ENCODE measurements at places on chromosomes 11 and 22.

- no peak for DNase-seq
These were observed 31.4 kb downstream of the PLEKHA7 start for GRCh38 chr11:16982809-16983208.

DNA sequence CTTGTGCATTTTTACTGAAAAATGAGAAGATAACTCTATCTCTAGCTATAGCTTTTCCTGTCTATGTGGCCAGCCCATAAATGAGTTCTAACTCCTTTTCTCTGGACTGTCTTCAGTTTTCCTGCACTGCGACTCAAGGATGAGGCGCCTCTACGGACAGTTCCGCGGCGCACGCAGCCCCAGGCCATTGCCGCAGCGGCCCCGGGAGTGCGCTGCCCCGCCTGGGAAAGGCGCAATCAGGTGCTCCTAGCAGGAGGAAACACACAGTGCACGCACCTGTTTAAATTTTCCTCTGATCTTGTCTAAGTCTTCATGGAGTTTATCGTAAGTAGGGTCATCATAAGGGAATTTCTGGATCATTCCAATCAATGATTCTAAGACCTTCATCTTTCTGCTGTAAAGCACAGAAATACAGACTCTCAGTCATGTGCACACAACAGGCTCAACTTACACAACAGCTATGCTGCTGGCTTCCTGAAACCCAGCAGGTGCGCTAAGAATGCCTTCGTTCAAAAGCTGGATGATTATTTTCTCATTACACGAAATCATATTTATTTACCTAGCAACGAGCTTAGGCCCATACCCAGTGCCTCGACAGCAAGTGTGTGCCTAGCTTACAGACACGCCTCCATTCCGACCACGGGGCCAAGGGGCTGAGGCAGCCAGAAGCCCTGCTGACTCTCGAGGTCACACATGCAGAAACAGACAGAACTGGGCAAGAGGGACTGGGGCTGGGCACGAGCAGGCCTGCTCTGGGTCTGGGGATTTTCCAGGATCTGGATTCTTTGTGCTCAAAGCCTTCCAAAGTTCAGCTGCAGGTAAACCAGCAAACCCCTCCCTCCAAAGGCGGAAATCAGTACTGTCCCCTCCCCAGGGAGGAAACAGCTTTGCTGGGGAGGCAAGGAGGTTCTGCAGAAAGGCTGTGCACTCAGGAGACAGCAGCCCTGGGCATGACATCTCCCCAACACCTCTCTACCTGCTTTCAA is 7.2 kb downstream of the LTO1 start:
- DNase-seq: peak; percentile 11

DNA sequence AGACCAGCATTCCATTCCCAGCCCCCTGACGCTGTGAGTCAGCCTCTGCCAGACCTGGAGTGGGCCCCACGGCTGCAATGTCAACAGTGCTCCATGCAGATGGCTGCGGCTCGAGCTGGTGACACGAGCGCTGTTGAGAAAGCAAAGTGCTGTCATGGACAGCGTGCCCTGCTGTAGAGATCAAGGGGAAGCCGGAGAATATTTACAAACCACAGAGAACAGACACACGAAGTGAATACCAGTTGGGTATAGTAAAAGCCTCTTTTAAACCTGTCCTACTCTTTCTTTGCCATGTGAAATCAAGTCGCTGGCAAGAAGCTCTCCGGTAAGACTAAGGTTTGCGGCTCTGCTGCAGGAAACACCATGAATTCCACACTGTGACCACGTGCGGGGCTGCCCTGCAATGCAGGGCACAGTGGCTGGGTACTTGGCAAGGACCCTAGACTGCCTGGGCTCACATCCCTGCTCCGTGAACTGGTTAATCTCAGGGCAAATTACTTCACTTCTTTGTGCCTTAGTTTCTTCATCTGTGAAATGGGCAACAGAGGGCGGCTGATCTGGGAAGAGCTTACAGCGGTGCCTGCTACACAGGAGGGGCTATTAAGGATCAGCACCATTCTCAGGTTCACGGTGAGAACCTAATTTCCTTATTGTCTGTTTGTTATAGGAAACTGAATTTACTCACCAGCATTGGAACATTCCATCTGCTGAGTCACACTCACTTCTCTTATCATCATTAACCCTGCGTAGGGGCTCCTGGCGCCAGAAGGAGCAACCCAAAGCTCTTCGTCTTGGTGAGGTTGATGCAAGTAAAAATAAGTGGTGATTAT is 27.8 kb upstream of the ELFN2 start:
- DNase-seq: no peak

- peak; percentile 76 for DNase-seq
These were observed 638 bp downstream of the NRGN start for GRCh38 chr11:124740277-124740882.

DNA sequence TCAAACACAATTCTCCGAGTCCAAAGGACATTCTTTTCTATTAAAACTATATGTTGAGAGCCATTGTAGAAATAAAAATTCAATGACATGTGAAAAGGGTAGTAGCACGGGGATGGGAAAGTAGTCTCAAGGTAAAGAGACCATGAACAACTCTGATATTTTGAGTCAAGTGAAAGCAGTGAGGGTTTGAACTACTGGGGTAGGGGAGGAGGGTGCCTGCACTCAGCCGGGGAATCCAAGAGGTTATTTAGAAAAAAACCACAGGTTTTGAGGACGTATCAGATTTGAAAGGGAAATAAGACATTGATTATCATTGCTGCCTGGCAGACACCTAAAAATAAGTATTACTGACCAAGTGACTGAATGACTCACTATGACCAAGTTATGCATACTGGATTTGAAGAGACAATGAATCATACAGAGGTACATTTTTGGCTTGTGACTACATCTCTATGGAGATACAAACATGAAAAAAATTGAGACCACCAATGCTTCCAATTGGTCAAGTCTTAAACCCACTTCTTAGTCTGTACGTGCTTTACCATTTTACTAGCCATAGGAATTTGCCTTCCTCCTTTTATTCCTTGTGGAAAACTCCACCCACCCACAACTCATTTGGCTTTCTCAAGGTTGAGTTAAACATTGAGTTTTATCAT is 2.2 kb upstream of the OR52H1 start:
- DNase-seq: no peak

DNA sequence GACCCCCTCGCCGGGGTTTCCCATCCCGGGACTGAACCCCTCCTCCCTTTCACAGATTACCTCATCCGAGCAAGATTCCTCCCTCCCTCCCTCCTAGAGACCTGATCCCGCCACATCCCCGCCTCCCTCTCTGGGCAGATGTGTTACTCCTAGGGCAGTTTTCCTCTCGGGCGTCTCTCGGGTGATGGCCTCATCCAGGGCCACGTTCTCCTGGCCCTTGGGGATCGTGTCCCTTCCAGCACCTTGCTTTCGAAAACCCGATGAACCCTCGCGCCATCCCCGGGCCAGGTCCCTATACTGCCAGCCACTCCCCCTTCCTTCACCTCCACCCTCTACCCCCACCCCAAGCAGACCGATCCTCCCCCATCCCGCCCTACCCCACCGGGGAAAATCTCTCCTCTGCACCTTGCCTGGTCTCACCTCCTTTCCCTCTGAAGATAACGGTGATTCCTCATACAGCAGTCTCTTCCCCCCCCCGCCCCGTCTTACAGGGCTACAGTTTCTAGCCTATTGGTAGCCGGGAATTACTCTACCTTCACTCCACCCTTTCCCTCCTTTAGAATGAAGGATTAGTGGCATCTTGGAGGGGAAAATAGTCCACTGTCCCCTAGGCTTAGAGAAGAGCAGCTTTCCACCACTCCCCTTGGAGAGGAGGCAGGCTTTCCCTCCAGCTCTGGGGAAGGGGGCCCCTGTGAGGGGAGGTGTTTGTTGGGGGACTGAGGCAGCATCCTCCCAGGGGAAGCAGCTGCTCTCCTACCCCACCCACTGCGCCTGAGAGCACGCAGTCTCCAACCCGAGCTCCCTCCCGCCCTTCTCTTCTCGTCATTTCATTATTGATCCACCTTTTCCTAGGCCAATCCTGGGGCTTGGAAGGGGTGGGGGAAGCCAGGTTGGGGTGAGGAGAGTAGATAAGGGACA is 1.2 kb downstream of the KMT2A start:
- peak; percentile 57 for DNase-seq

GRCh38 chr22:21606775-21607174 is 23.0 kb downstream of the YDJC start:
- no peak for DNase-seq

DNA sequence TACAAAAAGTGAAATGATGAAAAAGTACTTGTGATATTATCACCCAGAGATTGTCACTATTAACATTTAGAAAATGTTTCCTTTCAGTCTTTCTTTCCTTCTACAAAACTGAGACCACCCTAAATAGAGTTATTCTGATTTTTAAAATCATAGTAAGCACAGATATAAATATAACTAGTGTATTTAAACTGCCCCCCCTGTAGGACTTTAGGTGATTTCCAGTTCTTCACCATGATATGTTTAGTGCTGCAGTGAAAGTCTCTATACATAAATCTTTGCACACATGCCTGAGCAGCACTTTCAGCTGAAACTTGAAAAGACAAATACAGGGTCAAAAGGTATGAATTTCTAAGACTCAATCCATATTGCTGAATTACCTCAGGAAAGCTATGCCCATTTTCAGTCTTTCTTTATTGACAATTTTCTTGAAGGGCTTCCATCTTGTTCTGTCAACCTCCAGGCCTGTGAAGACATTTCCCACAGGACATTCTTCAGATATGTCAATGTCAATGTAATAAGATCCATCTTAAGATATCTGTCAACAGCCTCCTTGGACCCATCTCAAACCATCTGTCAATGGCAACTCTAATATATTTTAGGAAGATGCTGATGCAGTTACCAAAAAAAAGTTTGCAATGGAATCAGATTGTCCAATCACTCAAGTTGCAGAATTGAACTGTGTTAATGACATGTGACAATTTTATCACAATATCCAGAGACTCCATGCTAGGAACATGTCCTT is 30.8 kb upstream of the LDLRAD3 start:
- DNase-seq: no peak

DNA sequence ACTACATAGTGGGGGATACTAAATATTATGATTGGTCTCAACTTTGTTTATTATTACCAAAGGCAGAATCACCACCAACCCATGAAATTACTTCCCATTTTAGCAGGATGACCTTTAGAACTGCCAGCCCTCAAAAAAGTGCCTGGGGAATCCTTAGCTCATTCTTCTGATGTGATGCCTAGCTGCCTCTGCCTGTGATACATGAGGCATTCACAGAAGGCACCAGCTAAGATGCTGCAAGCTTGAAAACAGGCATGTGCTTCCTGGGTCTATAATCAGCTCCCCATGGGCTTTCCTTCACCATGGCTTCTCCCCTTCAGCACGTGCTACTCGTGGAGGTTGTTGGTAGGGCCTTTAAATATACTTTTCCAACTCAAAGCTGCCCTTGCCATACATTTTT is 50.4 kb upstream of the ARHGAP20 start:
- DNase-seq: no peak

- no peak for DNase-seq
These were observed 57.5 kb downstream of the SEZ6L start for GRCh38 chr22:26226538-26227297.

- DNase-seq: peak; percentile 62
These were observed 617 bp downstream of the CSKMT start for GRCh38 chr11:62665599-62666258.

DNA sequence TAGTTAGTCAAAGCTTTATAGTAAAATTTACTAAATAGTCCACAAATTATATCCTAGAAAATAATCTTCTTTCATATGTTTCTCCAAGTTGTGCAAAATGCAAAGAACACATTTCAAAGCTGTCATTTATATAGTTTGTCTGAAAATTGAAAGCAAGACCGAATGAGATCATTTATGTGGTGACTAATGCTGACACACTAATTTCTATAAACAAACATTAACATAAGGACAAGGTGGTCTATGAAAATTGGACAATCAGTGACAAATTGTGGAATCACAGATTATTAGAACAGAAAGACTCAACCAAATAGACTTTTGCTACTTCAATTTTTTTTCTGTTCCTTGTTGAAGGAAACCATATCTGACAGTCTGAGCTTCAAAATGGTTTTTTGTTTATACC is 1056.1 kb downstream of the LRRC4C start:
- no peak for DNase-seq

GRCh38 chr11:61855939-61856680 is 28.0 kb downstream of the FADS2 start:
- DNase-seq: no peak

GRCh38 chr11:70433038-70433437 is 34.7 kb downstream of the CTTN start:
- DNase-seq: no peak
